ENCODE measurements at places on chromosomes 3 and 15. TPM values are rescaled to one million over a fixed set of nuclear protein-coding genes. Genes with fewer than 3 reads are reported as not detected.

COL6A5 gene
- total RNA-seq, result not detected

SAMMSON gene
- not detected for total RNA-seq

FAIM gene
- total RNA-seq, result 24.1 TPM

SLC24A5 gene
- not detected for total RNA-seq

INSYN1 gene
- total RNA-seq, result 2.4 TPM
